Fibroblast of gingiva (primary cell): ENCODE measurements at places on chromosomes 2 and 18.

GRCh38 chr2:205107810-205108209, 562.5 kb downstream of the PARD3B start:
- DNase-seq, result no peak

DNA sequence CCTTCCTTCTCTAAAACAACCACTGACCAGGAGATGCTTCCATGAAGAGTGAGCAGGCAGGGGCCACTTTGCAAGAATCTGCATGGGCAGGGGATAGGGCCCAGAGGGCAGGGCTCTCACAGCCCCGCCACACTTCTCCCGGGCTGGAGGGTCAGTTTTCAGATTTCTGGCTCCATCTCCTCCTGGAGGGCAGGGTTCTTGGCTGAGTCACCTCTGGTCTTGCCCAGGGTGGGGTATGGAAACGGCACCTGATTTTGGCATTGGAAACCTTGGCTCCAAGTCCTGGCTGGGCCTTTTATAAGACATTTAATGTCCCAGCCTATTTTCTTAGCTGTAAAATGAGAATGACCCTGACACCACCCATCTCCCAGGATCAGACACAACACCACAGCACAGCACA, 27.6 kb upstream of the ASPRV1 start:
- DNase-seq, result no peak

- no peak for DNase-seq
These were observed 3.5 kb downstream of the EML6 start for GRCh38 chr2:54726940-54727339.

GRCh38 chr2:7436096-7436906, 519.1 kb downstream of the RNF144A start:
- DNase-seq, result no peak

- peak; percentile 61 for DNase-seq
These were observed 2.2 kb downstream of the ACSL3 start for GRCh38 chr2:222862909-222863544.

GRCh38 chr2:124652099-124652498, 627.0 kb downstream of the CNTNAP5 start:
- no peak for DNase-seq

DNA sequence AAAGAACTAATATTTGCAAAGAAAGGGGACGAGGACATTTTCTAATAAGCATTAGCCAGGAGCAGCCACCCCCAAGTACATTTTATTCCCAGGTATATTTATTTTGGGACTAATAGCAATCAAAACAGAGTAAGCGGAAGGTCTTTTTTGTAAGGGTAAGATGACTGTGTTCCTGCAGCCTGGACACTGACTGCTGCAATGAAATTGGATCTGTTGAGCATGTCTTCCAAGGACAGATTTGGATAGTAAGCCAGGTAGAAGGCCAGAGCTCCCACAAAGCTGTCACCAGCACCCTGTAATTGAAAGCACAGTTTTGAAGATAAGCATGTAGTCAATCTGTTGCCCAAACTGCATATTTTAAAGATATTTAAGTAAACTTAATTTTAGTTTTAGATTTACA, 10.0 kb downstream of the MRPL33 start:
- DNase-seq, result no peak

DNA sequence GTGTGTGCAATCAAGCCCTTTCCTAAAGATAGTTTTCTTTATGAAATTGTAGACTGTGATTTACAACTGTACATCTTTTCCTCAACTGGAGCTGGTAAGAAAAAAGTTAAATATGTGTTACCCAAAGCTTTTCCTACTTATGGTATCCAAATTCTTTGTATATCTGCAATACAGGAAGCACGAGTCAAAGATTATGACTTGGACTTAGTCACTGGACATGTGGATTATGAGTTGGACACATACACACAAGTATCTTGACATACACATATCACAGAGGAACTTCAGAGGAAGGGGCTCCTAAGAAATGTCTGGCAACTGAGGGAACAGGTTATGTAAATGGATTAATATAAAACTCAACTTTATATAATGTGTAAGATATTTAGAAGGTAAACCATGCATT, 35.2 kb downstream of the PRELID3A start:
- DNase-seq, result no peak

- no peak for DNase-seq
These were observed 10.9 kb downstream of the GNLY start for GRCh38 chr2:85704800-85705679.

- DNase-seq, result no peak
These were observed 29.2 kb downstream of the GALNT1 start for GRCh38 chr18:35610724-35611123.

GRCh38 chr18:55400590-55401541, 187.1 kb downstream of the TCF4 start:
- DNase-seq, result no peak

GRCh38 chr18:75168619-75169018, 40.3 kb downstream of the PTGR3 start:
- no peak for DNase-seq

DNA sequence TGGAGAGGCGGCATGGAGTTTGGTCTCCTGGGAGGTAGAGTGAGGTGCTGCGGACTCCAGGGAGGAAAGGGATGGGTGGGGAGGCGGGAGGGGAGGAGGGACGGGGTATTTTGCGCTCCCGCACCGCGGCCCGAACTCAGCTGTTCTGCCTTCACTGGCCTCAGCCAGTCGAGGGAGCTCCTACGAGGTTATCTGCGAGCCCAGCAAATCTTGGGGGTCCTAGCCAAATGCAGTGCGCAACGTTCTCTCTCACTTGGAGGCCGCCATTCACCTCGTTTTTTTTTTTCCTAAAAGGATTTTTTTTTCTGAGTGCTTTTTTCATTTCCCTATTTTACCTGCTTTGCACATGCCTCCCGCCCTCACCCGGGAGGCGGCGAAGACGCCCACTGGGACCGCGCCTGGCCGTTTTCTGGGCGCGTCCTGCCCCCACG, 877 bp upstream of the BCL2L11 start:
- DNase-seq, result no peak

GRCh38 chr2:75667884-75668283, 21.3 kb downstream of the MRPL19 start:
- no peak for DNase-seq

GRCh38 chr2:168002021-168002553, 245.3 kb downstream of the STK39 start:
- DNase-seq, result peak; percentile 34
